ENCODE measurements at places on chromosomes 1 and 21. TPM values are rescaled to one million over a fixed set of nuclear protein-coding genes. Genes with fewer than 3 reads are reported as not detected.

RORC gene
- total RNA-seq = not detected

GRIK3 gene
- total RNA-seq = not detected

HLCS gene
- total RNA-seq = 23.0 TPM

DNASE2B gene
- total RNA-seq = not detected

VHLL gene
- total RNA-seq = 0.19 TPM

CNN3 gene
- total RNA-seq = 162 TPM

SEMA4A gene
- total RNA-seq = 0.29 TPM

RNU5D-1 gene
- not detected for total RNA-seq

PLA2G2C gene
- total RNA-seq = not detected

FBXO2 gene
- 2.0 TPM for total RNA-seq

C1orf141 gene
- total RNA-seq = not detected

KRTAP27-1 gene
- total RNA-seq = not detected

OVAAL gene
- not detected for total RNA-seq

PTPN14 gene
- 32.2 TPM for total RNA-seq

PDC gene
- total RNA-seq = not detected

TCP10L gene
- total RNA-seq = 1.3 TPM

FOXD3 gene
- 6.1 TPM for total RNA-seq

TRIM67 gene
- total RNA-seq = not detected

CLCA4 gene
- not detected for total RNA-seq

CFHR4 gene
- not detected for total RNA-seq

SLC16A4 gene
- total RNA-seq = 16.8 TPM

TMEM51 gene
- 2.1 TPM for total RNA-seq

NOS1AP gene
- 4.1 TPM for total RNA-seq

Measured in A375 (cell line).